ENCODE measurements at places on chromosomes 7 and 10.

DNA sequence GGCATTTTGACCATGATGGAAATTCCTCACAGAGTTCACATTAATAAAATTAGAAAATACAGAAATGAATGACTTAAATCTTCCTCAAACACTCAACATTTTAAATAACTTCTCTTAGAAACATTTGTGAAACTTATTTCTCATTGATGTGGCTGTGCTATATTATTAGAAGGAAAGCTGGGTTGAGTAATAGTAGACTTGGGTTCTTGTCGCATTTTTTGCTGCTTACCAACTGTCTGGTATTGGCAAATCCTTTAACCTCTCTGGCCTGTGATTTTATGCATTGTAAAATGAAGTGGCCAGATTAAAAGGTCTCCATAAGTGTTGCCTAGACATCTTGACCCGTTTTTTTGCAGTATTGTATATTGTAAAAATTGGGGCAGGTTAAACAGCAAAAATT lies 66.5 kb downstream of the VPS50 start:
- no peak for DNase-seq

DNA sequence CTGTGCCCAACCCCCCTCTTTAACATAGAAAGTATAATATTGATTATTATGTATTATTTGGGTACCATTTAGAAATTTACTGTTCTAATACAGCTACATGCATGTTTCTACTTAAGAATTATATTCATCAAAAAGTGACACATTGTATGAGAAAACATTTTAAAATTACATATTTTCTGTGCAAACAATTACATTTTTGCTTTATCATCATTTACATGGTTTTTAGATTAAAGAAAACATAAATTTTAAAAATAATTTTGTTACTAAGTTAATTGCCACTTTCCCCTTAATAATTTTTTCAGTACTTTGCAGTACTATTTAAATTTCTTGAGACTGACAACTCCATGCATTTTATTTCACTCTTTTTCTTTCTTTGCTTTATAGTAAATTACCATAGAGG lies 95.3 kb upstream of the GATAD1 start:
- no peak for DNase-seq

DNA sequence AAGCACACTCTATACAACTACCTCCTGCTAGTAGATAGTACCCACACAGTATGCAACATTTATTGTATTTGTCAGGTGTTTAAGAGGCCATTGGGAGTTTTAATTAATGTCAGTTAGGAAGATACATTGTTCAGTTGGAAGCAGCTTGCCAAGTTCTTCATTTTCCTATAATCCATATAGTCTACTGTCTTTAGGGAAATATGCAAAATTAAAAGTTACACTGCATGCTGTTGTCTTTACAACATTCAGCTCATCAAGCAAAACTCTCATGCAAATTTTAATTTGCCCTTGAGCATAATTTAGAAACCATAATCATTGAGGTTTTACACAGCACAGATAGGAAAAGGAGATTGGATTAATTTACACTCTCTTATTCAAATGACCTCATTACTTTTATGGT lies 17.4 kb downstream of the FOXP2 start:
- DNase-seq, result no peak

- no peak for DNase-seq
These were observed 223.5 kb downstream of the SNX13 start for GRCh38 chr7:17716816-17717215.

GRCh38 chr7:39357648-39358047 lies 208.6 kb upstream of the YAE1 start:
- DNase-seq, result no peak

GRCh38 chr7:129775695-129776361 lies 164.3 kb downstream of the NRF1 start:
- no peak for DNase-seq

GRCh38 chr7:64098-64915 lies 128.1 kb upstream of the FAM20C start:
- DNase-seq, result no peak

- DNase-seq, result no peak
These were observed 25.5 kb downstream of the ANLN start for GRCh38 chr7:36415144-36415543.

GRCh38 chr7:90671571-90671970 lies 75.5 kb downstream of the CDK14 start:
- DNase-seq, result no peak

- no peak for DNase-seq
These were observed 96.1 kb downstream of the RNF133 start for GRCh38 chr7:122602800-122603199.

DNA sequence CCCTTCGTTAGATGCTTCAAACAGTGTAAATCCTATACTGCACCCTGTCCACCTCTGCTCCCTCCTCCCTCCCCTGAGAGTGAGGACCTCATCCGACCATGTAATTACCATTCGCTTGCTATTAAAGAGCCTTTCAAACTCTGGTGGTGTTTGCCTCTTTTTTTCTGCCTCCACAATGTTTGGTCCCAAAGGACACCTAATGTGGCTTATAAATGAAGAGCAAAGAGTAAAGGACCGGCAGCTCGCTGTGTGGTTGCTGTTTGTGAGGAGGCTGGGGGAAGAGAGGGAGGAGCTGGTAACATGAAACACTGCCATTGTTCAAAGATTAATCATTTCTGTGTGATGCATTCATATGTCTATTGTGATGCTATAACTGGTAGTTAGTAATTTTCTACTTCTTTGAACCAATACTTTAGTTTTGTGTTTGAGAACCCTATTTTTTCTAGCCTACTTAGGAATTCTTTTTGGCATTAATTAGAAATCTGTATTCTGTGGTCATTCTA lies 27.9 kb downstream of the MTURN start:
- no peak for DNase-seq

DNA sequence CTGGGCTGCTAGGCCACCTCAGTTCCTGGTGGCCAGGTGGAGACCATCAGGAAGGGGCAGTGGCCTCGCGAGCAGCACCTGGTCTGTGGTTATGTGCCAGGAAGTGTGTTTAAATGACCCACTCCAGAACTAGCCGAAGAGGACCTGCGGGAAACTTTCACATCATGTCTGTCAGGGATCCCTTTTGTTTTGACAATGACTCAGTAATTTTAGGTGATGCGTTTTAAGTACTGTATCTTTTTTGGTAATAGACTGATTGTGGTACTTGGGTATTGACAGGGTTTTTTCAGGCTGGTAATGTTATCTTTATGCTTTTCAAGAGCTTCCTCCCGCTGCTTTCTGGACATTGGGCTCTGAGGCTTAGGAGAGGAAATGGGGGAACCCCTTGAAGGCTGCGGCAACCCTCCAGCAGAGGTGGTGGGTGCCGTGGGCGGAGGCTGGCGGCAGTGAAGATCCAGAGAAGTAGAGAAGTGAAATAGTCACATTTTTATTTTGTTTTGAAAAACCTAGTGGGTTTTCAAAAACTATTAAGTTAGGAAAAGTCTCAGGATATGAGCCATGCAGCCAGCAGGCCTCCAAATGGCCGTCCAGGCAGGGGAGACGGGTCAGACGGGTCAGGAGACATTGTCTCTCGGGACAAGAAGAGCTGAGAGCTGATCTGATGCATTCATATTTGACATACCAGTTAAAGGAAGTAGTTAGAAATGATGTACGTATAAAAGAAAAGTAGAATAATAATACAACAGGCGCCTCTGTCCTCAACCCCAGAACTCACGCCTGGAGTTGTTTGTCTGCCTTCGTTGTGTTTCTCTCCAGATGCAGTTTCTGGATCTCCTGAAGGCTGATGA lies 27.7 kb downstream of the PPP2R2D start:
- no peak for DNase-seq

- no peak for DNase-seq
These were observed 99.7 kb downstream of the CCSER2 start for GRCh38 chr10:84427903-84428650.

DNA sequence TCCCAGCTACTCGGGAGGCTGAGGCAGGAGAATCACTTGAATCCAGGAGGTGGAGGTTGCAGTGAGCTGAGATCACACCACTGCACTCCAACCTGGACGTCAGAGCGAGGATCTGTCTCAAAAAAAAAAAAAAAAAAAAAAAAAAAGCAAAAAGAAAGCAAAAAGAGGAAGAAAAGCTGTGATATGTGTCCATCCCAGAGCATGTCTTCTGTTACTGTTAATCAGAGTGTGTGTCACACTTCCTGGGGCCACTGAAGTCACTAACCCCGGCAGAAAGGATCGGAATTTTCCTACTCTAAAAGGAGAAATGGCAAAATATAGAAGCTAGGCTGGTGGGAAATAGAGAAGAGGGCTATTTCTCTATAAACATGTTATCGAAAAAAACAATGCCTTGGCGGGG lies 11.9 kb downstream of the PIK3AP1 start:
- no peak for DNase-seq

DNA sequence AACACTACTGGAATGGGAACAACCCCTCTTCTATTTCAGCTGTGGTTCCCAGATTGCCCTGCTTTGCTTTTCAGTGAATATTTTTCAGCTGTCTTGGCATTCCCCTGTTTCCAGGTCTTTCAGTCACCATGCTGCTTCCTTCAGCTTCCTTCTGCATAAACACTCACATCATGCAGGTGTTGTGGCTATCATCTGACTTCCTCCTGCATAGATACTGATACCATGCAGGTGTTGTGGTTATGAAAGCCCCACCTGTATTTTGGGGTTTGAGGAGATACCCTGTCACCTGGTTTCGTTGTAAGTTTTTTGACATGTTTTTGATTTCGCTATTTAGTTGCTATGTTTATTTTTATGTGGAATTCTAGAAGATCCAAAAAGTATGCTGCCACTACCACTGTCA lies 71.5 kb downstream of the SLC35B4 start:
- no peak for DNase-seq

DNA sequence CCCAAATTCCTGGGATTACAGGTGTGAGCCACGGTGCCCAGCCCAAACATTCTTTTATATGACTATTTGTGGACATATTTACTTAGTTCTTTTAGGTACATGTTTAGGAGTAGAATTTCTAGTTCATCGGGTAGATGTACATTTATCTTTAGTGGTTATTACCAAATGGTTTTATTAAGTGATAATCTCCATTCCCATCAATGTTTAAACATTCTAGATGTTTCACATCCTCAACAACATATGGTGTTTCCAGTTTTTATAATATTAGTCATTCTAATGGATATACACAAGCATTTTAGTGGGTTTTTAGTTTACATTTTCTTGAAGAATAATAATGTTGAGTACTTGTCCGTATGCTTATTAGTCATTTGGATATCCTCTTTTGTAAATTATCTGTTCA lies 131.7 kb downstream of the RTKN2 start:
- no peak for DNase-seq

- DNase-seq, result no peak
These were observed 66.1 kb upstream of the AGBL3 start for GRCh38 chr7:134920026-134920753.

DNA sequence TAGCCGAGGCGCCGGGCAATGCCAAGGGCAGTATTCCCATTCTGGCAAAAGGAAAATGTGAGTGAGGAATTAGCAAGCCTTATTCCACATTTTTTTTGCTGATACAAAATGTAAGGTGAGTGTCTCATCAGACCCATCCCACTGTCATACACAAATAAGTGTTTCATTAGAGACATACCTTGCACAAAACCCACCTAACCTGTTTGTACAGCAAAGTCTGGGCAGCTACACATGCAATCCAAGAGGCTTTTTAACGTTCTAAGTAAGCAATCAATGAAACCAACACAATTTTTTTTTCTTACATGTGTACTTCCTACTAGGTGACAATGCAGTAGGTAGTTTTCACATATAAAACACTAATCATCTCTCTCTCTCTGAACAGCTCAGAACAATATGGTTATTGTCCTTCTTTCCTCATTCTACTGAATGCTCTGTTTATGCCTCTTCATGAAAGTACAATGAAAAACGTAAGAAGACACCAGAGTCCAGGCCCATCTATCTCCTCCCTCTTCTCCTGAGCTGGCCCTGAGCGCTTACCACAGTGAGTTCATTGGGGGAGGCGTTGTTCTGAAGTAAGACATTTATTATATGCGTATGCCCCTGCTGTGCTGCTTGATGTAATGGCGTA lies 217.2 kb downstream of the ANK3 start:
- DNase-seq, result no peak

DNA sequence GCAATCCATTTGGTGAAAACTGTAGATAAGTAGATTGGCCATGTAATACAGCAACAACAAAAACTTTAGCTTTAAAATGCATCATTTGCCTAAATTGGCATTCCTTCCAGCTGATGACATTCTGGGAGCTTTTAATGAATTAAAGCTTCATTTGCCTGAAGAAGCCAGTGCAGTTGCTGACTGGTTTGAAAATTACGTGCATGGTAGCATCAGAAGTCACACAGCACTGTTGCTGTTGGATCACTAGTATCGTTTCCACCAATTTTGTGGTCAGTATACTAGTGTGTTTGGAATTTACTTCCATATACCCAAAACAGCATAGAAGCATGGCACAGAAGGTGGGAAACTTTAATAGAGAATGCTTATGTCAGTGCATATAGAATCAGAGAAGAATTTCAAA lies 194.9 kb downstream of the ETV1 start:
- DNase-seq, result no peak

GRCh38 chr7:27750316-27750715 lies 10.4 kb downstream of the TAX1BP1 start:
- no peak for DNase-seq

DNA sequence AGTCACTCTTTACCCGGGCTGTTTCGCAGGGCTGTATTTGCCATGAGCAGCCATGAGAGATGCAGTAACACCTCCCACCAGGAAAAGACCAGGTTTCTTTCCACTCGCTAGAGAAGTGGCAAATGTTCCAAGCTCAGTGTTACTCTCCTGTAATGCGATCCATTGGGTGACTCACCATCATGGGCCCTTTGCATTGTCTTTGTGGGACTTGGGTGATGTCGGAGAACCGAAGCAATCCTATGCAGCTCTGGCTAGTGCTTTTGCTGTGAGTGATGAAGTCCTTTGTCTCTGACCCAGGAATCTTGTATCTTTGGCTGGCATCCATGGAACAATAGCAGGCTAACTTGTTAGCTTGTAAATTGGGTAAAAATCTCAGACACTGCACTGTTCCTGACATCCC lies 40.0 kb downstream of the GHRHR start:
- no peak for DNase-seq

- no peak for DNase-seq
These were observed 20.0 kb downstream of the RBM28 start for GRCh38 chr7:128323459-128324367.

- no peak for DNase-seq
These were observed 129.2 kb upstream of the CDCA7L start for GRCh38 chr7:22074897-22075296.

- DNase-seq, result no peak
These were observed 49.2 kb upstream of the ZMIZ1 start for GRCh38 chr10:79019441-79020014.

- no peak for DNase-seq
These were observed 5.0 kb downstream of the MYO1G start for GRCh38 chr7:44973610-44974401.

GRCh38 chr10:3430501-3430900 lies 257.9 kb upstream of the PITRM1 start:
- no peak for DNase-seq

GRCh38 chr7:16347066-16347826 lies 74.1 kb downstream of the CRPPA start:
- DNase-seq, result no peak

GRCh38 chr10:61623161-61623560 lies 39.6 kb upstream of the CABCOCO1 start:
- no peak for DNase-seq
